ENCODE measurements at places on chromosomes 7 and 10. TPM values are rescaled to one million over a fixed set of nuclear protein-coding genes. Genes with fewer than 3 reads are reported as not detected.

Gene TDRD1
- 0.13 TPM for polyA plus RNA-seq

Gene POU6F2
- not detected for polyA plus RNA-seq

Gene FEZF1
- polyA plus RNA-seq, result not detected

Gene ABCB4
- 0.40 TPM for polyA plus RNA-seq

Gene CDK1
- 23.9 TPM for polyA plus RNA-seq

Gene TAC1
- 1.1 TPM for polyA plus RNA-seq

Gene WDR86
- polyA plus RNA-seq, result 6.6 TPM

DNA sequence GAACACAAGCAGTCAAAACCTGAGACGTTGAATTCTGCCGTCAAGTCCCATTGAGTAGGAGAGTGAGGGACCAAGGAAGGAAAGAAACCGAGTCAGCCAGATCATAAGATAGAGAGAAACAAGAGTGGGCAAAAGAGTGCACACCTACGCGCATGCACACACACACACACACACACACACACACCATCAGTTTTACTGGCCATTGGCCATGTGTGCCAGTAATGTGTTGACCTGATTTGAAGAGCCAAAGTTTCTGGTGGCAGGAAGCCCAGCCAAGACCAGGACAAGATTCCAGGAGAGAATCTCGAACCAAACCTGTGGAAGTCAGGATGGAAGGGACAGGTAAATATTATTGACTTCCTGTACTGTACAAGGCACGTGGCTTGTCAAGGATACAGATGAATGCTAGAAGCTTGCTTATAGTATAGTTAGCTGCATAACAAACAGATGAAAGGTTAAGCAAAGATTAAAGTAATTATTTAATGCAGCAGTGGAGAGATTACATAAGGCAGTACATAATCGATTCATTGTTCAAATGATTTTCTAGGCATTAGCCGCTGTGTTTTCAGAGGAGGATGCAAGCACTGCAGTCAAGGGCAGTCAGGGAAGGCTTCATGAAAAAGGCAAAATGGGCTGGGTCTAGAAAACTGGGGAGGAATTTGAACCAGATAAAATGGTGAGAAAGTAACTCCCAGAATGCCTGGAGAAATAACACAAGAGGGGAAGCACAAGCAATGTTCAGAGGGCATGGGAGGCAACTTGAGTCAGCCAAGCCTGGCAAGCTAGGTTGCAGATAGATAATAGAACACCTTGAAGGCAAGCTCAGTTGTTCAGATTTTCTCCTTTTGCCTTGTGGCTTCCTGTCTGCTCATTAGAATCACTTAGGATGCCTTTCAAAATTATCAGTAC is 2.7 kb upstream of the HYCC1 start:
- DNase-seq, result no peak

DNA sequence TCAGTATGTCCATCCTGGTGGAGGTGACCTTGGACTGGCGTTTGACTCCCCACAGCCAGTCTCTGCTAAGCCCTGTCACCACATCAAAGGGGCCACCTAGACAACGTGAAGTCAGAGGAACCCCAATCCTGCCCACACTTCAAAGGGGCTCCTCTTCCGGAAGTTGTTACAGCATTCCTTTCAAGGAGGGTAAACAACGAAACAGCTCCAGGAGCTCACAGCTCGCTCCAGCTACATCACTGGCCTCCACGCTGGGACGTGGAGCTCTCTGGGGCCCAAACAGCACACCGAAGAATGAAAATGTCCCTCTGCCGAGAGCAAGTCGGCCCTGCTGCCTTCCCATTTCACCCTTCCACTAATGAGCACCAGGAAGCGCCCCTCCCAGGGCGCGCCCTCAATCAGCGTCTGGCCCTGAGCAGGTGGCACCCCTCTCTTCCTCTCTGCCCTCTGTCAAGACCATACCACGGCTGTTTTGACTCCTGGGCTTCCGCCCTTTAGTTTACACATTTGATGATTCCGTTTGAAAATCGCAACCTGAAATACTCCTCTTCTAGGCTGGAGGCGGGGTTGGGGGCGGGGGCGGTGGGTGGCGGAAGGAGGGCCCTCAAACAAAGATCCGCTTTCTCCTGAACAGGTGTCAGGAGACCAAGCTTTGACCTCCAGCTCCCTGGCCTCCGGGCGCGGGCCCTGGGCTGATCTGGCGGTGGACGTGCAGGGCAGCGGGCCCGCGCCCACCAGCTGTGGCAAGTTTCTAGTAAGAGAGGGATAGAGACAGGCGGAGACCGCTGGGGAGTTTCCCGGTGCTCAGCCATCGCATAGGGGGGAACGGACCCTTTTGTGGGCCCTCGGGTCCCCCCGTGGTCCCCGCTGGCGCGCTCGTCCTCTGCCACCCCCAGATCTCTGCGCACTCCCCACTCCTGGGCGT is 53.1 kb upstream of the KDM7A start:
- no peak for DNase-seq

DNA sequence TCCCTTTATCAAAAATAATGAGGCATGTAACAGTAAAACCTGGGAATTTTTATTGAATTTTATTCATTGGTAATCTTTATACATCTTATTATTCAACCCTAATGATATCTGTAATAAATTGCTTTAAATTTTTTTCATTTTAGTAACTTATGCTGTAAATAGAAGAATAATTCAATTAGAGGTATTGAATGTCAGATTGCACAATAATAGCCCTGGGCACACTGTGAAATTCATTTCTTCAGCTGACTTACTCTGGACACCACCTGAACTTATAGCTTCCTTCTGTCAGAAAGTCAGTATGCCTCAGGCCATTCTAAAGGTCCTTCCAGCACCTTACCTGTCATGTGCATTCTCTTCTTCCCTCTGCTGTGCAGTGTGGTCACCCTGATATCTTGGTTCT is 59.2 kb downstream of the ADAM22 start:
- no peak for DNase-seq

GRCh38 chr10:103373544-103373943 is 5.8 kb downstream of the TAF5 start:
- DNase-seq, result no peak

DNA sequence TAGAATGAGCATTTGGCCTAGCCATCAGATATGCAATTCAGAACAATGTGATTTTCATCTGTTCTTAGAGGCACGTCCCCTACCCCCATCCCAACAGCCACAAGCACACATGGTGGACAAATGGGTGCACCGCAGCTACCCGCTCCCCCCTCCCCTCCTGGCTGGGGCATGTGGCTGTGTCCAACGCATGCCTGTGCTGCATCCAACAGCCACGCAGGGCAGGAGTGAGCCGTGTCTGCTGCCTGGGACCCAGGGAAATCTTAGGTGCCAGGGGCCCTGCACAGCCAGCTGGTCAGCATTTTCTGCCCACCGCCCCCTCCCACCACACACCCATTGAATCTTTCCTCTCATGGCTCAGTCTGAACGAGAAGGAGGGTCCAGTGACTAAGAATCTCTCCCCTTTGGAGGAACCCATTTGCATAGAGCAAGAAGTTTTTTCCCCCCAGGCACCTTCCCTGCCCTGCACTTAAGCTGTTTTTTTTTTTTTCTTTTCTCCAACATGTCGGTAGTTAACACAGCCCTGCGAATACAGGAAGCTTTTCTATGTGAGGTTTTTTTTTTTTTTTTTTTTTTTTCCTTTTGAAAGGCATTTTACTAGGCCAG is 138.9 kb downstream of the WDR11 start:
- DNase-seq, result no peak

- no peak for DNase-seq
These were observed 26.8 kb upstream of the RASGEF1A start for GRCh38 chr10:43293677-43294057.

- no peak for DNase-seq
These were observed 1.1 kb upstream of the ARL4A start for GRCh38 chr7:12686234-12686890.

DNA sequence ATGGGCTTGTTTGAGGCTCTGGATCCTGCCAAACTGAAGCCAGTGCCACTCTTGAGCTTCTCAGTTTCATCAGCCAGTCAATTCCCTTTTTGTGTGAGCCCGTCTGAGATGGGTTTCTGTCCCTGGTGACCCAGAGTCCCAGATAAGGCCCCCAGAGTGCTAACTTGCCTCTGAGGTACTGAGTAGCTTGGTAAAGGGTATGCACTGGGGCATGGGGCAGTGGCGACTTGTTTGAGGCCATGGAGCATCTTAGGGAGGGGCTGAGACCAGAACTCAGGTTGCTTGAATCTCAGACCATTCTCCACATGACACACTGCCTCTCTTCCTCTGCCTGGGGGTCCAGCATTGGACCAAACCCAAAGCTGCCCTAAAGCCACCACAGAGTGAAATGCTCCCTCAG is 35.2 kb upstream of the NANOS1 start:
- no peak for DNase-seq

- no peak for DNase-seq
These were observed 178.1 kb downstream of the PTEN start for GRCh38 chr10:88041243-88042159.

GRCh38 chr10:47062441-47063200 is 151.4 kb downstream of the PTPN20 start:
- DNase-seq, result no peak

- DNase-seq, result no peak
These were observed 153.3 kb downstream of the STK31 start for GRCh38 chr7:23863209-23863787.

- no peak for DNase-seq
These were observed 939.7 kb downstream of the KCNMA1 start for GRCh38 chr10:76697923-76698322.

GRCh38 chr10:43739161-43739560 is 90.5 kb upstream of the ZNF32 start:
- DNase-seq, result peak; percentile 70

- DNase-seq, result no peak
These were observed 13.3 kb downstream of the DHTKD1 start for GRCh38 chr10:12081879-12082557.

- no peak for DNase-seq
These were observed 572.5 kb upstream of the FOXK1 start for GRCh38 chr7:4109481-4110110.

- no peak for DNase-seq
These were observed 94.4 kb downstream of the TAX1BP1 start for GRCh38 chr7:27834179-27834921.

GRCh38 chr7:117435475-117436043 is 8.3 kb upstream of the ASZ1 start:
- DNase-seq, result no peak

DNA sequence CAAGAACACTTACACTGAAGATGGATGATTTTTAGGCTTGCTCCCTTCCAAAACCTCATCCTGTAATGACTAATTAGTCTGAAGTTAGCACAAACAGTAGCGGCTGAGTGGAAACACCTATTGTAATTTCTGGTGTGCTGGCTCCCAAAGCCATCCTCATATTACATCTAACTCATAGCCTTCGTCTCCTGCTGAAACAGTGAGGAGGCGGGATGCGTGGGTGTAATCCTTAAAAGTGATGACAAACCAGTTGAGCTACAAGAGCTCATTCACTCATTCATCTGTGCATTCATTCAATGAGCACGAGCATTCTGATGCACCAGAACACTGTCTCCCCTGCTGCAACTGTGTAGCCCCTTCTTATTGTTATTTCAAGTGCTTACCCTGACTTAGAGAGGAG is 235.3 kb downstream of the CALN1 start:
- DNase-seq, result no peak

GRCh38 chr7:101915000-101915399 is 97.6 kb downstream of the CUX1 start:
- no peak for DNase-seq

GRCh38 chr10:29050081-29050480 is 238.8 kb upstream of the LYZL1 start:
- no peak for DNase-seq

DNA sequence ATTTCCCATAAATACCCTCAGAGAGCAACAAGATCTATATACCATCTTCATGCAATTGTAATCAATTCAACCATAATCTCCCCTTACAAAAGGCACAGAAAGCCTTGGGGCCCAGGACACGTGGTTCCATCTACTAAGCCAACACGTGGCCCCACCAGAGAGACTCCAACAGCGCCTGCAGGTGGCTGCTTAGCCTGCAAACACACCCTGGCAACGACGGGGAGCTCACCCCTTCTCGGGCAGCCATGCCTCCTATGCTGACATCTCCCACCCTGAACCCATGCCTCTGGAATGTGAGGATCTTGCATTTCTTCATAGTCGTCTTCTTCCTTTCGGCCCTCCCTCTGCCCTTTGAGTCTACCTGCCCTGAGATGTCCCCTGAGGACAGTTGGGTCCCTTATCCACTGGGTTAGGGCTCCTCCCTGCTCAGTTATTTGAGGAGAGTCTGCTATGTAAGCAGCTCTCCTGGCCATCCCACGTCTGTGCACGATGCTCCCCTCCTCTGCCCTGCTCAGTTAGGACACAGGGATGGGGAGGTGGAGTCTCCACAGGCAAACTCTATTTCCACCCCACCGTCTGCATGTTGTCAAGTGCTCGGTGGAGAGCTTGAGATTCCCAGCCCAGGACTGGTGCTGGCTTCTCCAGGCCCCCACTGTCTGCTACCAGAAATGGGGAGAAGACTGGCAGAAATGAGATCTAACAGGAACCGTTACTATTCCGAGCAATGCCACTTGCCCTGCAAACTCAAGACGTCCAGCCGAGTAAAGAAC is 36.5 kb downstream of the EBF3 start:
- no peak for DNase-seq

GRCh38 chr10:86965986-86966654 is 2.2 kb upstream of the ADIRF start:
- no peak for DNase-seq

GRCh38 chr7:27709137-27710075 is 30.6 kb upstream of the TAX1BP1 start:
- DNase-seq, result no peak

DNA sequence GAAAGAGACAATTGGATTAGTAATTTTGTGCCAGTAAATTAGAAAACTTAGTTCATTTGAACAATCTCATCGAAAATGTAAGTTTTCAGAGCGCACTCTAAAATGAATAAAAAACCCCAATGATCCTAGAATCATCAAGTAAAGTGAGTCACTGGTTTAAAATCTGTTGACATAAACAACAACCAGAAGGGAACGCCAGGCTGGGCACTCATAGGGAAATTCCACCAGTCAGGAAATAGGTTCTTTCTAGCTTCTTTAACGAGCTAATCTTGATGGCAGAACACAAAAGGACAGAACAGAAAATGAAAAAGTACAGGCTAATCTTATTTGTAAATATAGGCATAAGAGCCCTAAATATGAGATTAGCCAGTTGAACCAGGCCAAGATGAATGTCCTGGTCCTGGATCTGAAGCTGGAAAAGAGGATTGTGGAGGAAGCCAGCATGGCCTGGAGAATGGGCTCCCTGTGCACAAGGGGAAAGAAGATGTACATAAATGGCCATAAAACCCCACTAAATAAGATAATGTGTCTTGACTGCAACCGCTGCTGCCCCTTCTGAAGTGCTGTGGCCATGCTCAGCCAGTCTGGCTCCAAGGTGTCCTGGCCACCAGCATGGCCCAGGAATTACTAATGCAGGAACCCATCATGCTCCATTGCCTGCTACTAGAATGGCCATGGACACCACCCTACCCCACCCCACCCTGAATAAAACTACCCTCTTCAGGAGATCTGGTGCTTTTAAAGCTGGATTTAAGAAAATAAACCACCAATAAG is 114.0 kb downstream of the WDFY4 start:
- DNase-seq, result no peak
